ENCODE measurements at places on chromosomes 2 and 18.

DNA sequence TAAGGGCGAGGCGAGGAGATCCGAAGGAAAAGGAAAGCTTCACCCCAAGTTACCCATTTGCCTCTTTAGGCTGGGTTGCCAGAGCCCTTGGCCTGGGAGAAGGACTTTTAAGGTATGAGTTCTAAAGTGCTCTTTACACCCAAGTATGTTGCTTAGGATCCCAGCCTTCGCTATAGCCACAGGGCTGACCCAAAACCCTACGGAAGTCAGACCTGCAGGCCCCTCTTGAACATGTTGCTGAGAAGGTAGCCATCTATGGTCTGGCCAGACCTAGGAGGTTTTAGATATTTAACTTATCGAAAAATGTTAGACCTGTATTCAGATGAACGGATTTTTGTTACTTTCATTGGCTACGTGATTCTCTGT is 95.4 kb downstream of the PMS1 start:
- DNase-seq = no peak

DNA sequence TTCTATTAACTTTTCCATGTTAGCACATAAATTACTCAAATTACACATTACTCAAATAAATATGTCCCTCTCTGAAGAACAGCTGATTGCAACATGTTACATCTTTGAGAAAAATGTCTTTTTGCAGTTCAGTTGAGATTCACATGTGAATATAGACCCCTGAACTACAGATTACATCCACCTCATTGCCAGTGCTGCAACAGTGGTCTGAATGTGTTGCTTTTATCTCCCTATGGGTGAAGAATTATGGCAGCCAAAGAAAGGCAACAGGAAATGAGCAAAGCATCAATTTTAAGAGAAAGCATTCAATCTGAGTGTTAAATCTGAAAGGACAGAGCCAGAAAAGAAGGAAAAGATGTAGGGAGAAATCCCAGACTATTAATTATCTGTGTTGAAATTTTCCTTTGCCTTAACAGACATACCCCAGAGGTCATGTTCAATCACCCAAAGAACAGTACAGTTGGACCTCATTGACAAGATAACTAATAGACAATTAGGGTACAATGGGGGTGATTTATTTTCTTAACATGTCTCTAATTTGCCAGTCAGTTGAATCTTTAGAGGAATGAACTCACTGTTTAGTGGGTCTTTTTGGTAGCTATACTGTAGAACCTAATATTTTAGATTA is 620.2 kb downstream of the CPS1 start:
- peak; percentile 73 for DNase-seq

DNA sequence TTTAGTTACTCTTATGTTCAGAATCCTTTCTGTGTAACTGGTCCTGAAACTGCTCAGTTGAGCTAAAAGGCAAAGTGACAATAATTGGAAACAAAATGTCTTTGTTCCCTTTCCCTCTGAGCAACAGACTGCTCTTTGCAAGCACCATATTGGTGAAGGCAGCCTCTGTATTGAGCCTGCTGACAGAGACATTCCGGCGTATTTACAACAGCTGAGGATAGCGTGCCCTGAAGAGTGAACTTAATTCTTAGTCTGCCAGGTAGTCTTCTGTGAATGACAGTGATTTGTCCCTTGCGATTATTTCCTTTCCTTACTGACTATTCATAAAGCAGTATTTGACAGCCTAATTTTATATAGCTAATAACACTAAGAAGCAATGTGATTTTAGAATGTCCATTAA is 239.1 kb downstream of the CPS1 start:
- no peak for DNase-seq

DNA sequence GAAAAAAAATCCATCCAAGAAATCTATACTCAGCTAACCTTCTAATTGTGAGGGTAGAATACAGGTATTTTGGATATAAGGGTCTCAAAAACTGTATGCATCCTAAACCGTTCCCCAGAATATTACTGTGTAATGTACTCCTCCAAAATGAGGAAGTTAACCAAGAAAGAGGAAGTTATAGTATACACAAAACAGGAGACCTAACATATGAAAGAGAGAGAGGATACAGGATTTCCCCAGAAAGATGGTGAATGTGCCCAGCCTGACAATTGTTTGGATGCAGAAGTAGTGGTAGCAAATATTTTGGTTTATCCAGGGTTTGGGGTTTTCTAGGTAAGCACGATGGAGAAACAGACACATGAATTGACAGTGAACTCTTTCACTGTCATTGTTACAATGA is 50.6 kb downstream of the GALNT3 start:
- DNase-seq = no peak

- no peak for DNase-seq
These were observed 4.6 kb upstream of the KLF11 start for GRCh38 chr2:10038716-10039115.

DNA sequence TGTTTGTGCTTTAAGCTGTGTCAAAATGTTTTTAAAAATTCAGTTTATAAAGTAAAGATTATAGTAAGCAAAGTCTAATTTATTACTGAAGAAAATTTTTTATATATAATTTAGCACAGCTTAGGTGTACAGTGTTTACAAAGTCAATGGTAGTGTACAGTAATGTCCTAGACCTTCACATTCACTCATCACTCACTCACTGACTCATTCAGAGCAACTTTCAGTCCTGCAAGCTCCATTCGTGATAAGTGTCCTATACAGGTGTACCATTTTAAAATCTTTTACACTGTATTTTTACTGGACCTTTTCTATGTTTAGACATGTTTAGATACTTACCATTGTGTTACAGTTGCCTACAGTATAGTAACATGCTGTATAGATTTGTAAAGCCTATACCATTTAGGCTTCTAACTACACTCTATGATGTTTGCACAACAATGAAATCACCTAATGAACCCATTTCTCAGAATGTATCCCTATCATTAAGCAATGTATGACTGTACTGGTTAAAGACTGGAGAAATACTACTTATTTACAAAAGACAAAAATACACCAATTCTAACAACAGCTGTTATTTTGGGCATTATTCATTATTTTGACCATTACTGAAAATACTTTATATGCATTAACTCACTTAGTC is 95.1 kb downstream of the STRN start:
- no peak for DNase-seq

GRCh38 chr2:108637304-108637669 is 82.0 kb upstream of the RANBP2 start:
- no peak for DNase-seq

DNA sequence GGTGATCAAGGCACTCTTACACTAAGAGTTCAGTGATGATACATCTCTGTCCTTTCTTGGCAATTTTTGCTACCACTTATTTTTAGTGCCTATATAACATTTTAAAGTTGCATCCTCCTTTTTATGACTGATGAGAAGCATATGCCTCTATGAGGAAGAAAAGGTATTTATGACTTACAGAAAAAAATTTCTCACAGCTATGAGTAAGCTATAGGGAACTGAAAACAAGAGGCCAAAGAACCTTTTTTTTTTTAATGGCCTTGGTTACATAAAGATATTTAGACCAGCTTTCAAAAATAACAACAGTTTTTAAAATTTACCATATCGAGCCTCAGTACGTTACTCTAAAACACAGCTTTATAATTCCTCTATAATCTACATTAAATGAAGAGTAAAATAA is 21.3 kb downstream of the MBD5 start:
- DNase-seq = no peak
